ENCODE measurements at places on chromosomes 7 and 10.

DNA sequence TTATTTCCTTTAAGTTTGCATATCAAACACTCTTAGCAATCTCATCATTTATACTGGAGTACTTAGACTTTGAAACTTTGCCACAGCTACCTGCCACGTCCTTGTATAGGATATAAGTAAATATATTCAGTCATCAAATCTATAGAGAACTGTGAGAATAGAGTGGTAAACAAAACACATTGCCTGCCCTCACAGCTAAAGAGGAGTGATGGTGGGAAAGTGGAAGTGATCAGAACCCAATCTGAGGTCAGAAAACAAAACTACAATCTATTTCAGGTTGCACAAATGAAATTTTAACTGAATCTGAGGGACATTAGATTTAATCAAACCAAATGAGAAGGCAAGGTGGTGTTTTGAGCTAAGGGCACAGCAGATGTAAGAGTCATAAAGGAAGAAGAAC is 74.8 kb downstream of the ZEB1 start:
- no peak for DNase-seq

DNA sequence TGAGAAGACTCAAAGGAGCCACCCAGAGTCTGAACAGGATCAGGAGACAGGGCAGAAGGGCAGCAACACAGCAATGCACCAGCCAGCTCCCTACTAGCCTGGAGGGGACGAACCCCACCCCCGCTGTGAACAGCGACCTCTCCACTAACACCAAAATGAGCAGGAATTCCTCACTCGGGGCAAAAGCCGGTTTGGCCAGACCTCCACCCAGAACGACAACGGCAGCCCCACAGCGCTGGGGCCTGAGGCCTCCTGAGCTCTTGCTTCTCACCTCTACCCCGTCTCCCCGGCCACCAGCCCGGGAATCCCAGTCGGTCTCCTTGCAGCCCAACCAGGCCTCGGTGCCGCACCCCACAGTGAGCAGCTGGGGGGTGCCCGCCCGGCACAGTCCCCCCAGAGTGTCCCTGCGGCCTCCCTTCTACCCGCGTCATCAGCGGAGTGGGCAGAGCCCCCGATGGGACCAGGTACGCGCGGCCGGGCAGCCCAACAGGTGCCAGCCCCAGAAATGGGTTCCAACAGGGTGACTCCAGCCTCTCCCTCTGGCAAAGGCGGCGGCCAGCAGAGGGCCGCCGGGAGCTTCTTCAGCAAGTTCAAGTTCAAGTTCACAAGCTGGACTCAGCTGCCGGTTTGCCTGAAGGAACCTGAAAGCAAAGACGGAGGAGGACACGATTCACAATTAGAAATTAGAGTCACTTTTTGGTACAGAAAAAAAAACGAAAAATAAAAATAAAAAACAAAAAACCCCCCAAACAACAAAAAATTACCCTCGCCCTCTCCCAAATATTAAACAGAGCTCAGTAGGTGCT is 129.0 kb downstream of the MARCHF5 start:
- DNase-seq = peak; percentile 86

DNA sequence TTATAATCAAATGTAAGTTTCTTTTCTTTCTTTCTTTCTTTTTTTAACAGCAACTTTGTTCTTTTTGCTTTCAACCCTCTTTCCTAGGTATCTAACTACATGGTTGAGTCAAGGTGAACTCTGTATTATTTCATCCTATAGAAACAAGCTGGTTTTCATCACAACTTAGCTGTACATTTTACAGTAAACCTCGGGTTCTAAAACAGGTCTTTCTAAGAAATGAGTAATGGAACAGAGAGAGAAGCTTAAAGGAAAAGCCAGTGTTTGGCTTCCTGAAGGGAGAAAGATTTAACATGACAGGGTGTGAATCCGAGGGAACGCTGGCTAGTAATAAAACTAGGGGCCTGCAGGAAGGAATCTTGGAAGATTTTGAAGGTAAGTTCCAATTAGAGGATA is 143.4 kb upstream of the ITGB1 start:
- no peak for DNase-seq

GRCh38 chr10:75136346-75136745 is 24.9 kb downstream of the SAMD8 start:
- peak; percentile 13 for DNase-seq

- no peak for DNase-seq
Observed at GRCh38 chr7:13911909-13912308, 77.6 kb downstream of the ETV1 start.

Measured in GM23338 (cell line).